Femur (tissue), 1 donor: ENCODE measurements at places on chromosomes 1 and 21.

DNA sequence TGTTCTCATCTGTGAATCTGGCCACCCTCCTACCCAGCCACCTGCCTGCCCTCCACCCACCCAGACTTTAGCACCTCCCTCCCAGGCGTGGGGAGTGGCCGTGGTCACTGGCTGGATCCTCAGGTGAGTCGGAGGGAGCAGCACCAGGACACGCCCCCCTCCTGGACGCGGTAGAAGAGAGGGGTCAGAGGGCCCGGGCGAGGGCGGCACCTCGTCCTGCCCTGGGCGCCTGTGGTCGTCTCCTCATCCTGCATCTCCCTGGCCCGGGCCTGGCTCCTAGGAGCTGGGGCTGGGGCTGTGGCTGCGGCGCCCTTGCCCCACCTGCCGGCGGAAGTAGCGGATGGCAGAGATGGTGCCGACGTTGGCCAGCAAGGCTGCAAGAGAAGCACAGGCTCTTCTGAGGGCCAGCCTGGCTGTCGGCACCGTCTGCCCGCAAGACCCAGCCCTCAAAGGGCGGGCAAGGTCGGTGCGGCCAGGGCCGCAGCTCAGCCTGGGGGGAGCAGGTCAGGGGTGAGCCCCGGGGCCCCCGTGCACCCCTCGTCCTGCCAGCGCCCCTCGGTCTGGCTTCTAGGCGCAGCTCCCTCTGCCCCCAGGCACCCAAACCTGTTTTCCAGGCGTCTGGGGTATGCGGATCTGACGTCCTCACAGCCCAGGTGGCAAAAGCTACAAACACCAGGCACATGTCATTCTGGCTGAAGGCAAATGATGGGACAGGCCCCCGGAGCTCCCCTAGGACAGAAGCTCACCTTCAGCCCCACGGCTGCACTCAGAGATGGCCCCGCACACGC is 5.8 kb downstream of the PERM1 start:
- no peak for DNase-seq

DNA sequence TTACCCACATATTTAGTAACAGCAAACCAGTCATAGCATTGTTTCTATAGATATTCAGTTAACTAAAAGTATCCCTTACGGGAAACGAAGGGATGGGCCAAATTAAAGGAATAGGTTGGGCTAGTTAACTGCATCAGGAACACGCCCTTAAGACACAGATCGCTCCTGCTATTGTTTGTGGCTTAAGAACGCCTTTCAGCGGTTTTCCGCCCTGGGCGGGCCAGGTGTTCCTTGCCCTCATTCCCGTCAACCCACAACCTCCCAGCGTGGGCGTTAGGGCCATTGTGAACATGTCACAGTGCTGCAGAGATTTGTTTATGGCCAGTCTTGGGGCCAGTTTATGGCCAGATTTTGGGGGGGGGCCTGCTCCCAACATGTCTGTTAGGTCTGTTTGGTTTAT is 14.7 kb downstream of the TNFRSF18 start:
- DNase-seq, result no peak

DNA sequence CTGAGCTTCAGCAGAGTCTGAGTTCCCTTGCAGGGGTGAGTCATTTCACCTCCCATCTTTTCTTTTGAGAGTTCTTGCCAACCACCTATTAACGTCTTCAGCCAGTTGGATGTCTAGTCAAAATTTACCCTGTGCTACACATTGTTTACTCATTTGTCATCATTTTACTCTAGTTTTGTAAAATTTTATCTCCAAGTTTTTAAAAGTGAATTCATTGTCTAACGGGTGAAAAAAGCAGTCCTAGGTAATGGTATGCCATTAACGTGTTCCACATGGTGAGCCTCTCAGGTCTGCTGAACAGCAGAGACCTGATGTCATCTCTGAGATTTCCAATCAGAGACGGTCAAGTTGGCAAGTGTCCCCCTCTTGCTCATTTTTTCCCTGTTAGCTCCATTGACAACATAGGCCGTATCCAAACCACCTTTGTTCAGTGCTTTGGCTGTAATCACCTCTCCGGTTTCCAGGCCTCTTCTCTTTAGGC is 85.4 kb downstream of the TBX15 start:
- DNase-seq, result peak; percentile 65

DNA sequence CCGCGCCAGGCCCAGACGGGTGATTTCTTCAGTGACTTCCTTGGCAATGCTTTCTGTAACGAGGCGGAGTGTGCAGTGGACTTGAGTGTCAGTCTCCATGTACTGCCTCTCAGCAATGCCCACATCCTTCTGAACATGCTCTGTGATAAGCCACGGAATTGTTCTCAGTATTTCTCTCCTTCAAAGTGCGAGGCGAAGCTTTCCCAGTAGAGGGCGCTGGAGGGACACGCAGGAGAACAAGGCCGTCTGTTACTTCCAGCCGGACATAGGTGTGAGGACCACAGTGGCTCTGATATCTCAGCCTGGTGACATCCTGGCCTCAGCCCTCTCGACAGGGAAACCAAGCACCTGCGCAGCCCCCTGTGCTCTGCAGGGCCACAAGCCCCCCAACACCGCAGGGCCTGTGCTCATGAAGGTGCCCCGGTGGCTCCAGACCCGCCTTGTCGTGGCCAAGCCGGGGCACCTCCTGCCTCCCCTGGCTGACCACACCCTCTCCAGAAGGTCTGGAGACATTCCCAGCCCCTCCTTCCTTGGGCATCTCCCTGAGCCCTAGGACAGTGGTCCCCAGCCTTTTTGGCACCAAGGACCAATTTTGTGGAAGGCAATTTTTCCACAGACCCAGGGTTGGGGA is 46.1 kb upstream of the BACE2 start:
- peak; percentile 87 for DNase-seq

DNA sequence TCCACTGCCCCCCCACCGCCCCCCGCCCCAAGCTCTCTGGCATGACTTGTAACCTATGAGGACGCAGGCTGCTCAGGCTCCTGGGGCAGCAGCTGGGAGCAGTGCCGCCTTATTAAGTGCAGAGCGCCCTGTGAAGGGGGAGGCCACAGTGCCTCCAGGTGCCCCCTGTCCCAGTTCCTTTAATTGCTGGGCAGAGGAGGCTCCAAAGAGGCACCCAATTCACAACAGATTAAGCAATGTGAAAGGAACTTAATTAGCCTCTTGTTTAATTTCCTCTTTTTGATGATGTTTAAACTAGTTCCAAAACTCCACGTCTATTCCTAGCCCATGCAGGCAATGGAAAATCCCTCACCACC is 3.0 kb downstream of the RXFP4 start:
- no peak for DNase-seq

GRCh38 chr1:84795966-84796600 is 96.9 kb downstream of the LPAR3 start:
- DNase-seq, result no peak
